HCT116 (cell line): ENCODE measurements at places on chromosomes 3 and 15.

GRCh38 chr3:139533781-139534454 is 5.6 kb downstream of the RBP1 start:
- H3K36me3 ChIP-seq, result no peaks in the 10 kb centered on the region; the same call in 1 of the 2 replicates
- H3K27ac ChIP-seq, result peak overlapping the region; percentile 81
- DNase-seq, result peak; percentile 69
- peaks cover 63% of the 10 kb centered on the region for H3K4me1 ChIP-seq
- no peaks in the 10 kb centered on the region for H3K27me3 ChIP-seq

DNA sequence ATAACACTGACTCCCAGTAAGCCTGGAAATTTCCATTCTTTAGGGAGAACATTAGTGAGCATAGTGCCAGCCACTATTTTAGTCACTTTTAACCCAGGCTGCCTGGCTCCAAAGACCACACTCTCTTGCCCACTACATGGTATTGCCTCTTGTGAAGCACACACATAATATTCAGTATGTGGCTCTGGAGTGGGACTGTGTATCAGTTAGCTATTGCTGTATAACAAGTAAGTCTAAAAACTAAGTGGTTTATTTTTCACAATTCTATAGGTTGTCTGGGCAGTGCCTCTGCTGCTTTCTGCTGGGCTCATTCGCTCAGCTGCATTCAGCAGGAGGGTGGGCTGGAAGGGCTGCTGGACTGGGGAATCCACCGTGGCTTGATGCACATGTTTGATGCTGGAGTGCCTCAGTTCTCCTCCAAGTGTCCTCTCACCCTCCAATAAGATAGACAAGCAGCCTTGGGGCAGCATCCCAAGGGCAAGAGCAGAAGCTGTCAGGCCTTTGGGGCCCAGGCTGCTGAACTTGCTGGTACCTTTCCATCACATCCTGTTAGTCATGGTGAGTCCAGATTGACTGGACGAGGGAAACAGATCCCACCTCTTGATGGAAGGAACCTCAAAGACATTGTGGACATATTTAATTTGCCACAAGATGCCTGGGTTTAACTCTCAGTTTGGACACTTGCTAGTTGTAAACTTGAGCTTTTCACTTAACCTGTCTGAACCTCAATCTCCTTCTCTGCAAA is 66.6 kb upstream of the TLE3 start:
- H3K36me3 ChIP-seq, result no peaks in the 10 kb centered on the region
- DNase-seq, result no peak
- H3K4me3 ChIP-seq, result no peak overlapping the region
- H3K4me1 ChIP-seq, result no peaks in the 10 kb centered on the region
- no peak overlapping the region for H3K27ac ChIP-seq
- no peaks in the 10 kb centered on the region for H3K27me3 ChIP-seq

- H3K27me3 ChIP-seq, result peaks cover 18% of the 10 kb centered on the region; the same call in 1 of the 2 replicates
- no peak overlapping the region for H3K4me3 ChIP-seq
- H3K27ac ChIP-seq, result no peak overlapping the region
Measured at GRCh38 chr3:195048059-195048905, 222.7 kb downstream of the XXYLT1 start.

- peaks cover 6% of the 10 kb centered on the region for H3K27me3 ChIP-seq
- no peak for DNase-seq
- H3K4me3 ChIP-seq, result no peak overlapping the region
Measured at GRCh38 chr15:88571852-88572259, 25.4 kb upstream of the DET1 start.

GRCh38 chr3:8724108-8724752 is 9.4 kb upstream of the CAV3 start:
- peaks cover 3% of the 10 kb centered on the region; the same call in 1 of the 2 replicates for H3K4me1 ChIP-seq
- no peaks in the 10 kb centered on the region for H3K36me3 ChIP-seq
- no peak for DNase-seq

DNA sequence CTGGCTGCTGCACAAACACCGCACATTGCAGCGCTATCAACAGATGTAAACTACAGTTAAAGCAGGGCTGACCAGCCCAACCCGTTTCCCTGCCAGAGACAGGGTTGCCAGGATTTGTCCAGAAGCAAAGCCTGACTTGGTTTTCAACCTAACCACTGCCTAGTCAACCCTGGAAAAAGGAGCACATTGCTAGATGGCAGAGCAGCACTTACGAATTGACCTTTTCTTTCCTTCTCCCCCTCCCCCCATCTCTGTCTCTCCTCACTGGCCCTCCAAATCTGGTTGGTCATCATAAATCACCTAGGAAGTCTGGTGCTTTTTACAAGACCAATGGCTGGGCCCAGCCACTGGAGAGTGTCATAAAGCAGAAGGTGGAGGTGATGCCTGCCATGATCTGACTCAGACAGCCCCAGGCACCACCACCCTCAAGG is 51.3 kb downstream of the ABCC5 start:
- DNase-seq, result no peak
- no peak overlapping the region for H3K4me3 ChIP-seq
- no peaks in the 10 kb centered on the region for H3K27me3 ChIP-seq

- DNase-seq, result no peak
- no peaks in the 10 kb centered on the region for H3K4me1 ChIP-seq
- H3K36me3 ChIP-seq, result no peaks in the 10 kb centered on the region
Measured at GRCh38 chr3:160829486-160830009, 73.5 kb downstream of the PPM1L start.

DNA sequence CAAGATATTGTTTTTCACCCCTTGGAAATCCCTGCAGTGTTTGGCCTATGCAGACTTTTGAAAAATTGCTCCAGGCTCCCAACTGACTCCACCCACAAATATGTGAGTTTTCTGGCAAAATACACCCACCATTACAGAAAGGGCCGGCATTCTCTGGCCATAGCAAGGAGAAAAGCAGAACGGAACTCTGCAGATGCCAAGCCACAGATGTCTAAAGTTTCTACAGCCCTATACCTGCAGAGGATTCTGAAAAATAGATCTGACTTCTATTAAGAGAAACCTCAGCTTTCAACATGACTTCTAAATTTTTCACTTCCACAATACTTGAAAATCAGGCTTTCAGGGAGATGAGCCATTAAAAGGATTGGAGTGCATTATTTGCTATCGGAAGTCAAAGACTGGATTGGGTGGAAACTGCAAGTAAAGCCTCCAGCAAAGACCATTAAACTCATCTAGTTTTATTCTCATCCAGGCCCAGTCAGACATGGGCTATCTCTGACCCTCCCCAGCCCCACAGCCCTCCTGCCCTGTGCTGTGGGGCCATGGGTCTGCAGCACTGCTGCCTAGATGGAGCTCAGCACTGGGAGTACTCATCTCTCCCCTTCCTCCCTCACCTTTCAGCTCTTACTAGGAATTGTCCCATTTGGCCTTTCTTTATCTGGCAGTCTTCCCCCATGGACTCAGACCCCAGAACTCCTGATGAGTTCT is 243.1 kb upstream of the GOLGA6L4 start:
- no peaks in the 10 kb centered on the region for H3K4me1 ChIP-seq
- H3K27ac ChIP-seq, result no peak overlapping the region
- H3K4me3 ChIP-seq, result no peak overlapping the region
- no peaks in the 10 kb centered on the region for H3K36me3 ChIP-seq
- peaks cover 12% of the 10 kb centered on the region for H3K27me3 ChIP-seq
- no peak for DNase-seq

DNA sequence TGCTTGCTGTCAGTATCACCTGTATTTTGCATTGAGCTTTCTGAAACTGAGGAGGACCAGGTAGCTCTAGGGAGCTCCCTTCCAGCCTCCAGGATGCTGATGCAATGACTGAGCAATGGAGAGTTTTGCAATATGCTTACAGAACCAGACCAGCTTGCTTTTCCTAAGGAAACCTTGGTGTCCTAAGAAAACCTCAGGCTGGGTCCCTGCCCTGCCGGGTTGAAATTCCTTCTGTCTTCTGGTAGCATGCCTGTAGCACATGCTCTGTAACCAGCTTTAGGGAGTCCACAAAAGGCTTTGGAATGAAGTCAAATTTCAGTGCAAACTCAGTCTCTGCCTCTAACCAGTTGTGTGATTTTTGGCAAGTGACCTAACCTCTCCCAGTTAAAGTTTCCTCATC is 65.8 kb upstream of the GSK3B start:
- H3K36me3 ChIP-seq, result no peaks in the 10 kb centered on the region
- no peak overlapping the region for H3K27ac ChIP-seq
- DNase-seq, result peak; percentile 61
- H3K4me3 ChIP-seq, result no peak overlapping the region
- no peaks in the 10 kb centered on the region for H3K4me1 ChIP-seq

DNA sequence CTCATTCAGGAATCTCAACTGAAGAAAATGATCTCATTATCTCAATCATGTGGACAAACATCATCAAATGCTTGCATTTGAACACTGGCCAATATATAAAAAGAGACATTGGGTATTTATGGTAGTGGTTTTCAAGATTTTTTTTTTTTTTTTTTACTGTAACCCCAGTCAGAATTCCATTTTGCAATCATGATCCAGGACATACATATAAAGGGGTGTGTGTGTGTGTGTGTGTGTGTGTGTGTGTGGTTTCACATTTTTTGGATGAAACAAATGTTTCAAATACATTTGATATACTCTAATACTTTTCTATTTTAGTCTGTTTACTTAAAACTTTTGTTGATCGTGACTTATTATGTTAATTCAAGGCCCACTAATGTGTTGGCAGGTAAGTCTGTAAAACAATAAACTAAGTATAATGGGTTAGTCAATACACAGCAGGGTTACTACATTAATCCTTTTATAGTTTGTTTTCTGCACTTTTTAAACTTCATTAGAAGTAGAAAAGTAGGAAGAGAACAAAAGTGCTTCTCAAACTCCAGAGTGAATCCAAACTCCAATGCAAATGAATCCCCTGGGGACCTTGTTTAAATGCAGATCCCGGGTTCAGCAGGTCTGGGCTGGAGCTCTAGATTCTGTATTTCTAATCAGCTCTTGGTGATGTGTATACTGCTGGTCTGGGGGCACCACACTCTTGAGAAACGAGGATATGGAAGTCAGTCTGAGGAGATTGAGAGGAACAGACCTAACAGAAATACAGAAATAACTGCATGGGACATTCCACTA is 17.6 kb downstream of the THRB start:
- no peaks in the 10 kb centered on the region for H3K27me3 ChIP-seq
- DNase-seq, result no peak
- no peaks in the 10 kb centered on the region for H3K4me1 ChIP-seq
- H3K36me3 ChIP-seq, result no peaks in the 10 kb centered on the region
- H3K4me3 ChIP-seq, result no peak overlapping the region
- no peak overlapping the region for H3K27ac ChIP-seq

GRCh38 chr3:128698211-128699047 is 27.6 kb upstream of the RAB7A start:
- H3K4me3 ChIP-seq, result peak overlapping the region; percentile 51
- no peaks in the 10 kb centered on the region for H3K36me3 ChIP-seq
- no peak for DNase-seq
- peak overlapping the region; percentile 71 for H3K27ac ChIP-seq
- no peaks in the 10 kb centered on the region for H3K27me3 ChIP-seq

GRCh38 chr15:45331972-45332371 is 46.4 kb downstream of the GATM start:
- no peaks in the 10 kb centered on the region for H3K4me1 ChIP-seq
- DNase-seq, result no peak
- H3K4me3 ChIP-seq, result no peak overlapping the region
- no peaks in the 10 kb centered on the region for H3K27me3 ChIP-seq
- no peaks in the 10 kb centered on the region for H3K36me3 ChIP-seq

GRCh38 chr3:156148345-156148945 is 28.1 kb downstream of the KCNAB1 start:
- H3K4me1 ChIP-seq, result peaks cover 3% of the 10 kb centered on the region; the same call in 1 of the 2 replicates
- DNase-seq, result no peak
- H3K27me3 ChIP-seq, result no peaks in the 10 kb centered on the region

- H3K36me3 ChIP-seq, result no peaks in the 10 kb centered on the region
- H3K4me1 ChIP-seq, result no peaks in the 10 kb centered on the region
- no peaks in the 10 kb centered on the region for H3K27me3 ChIP-seq
- DNase-seq, result peak; percentile 56
- no peak overlapping the region for H3K4me3 ChIP-seq
Measured at GRCh38 chr3:132253262-132253878, 63.8 kb upstream of the ACP3 start.

GRCh38 chr15:72474912-72475628 is 940 bp downstream of the ARIH1 start:
- peak overlapping the region; percentile 92 for H3K27ac ChIP-seq
- H3K4me1 ChIP-seq, result peaks cover 18% of the 10 kb centered on the region
- peak; percentile 40 for DNase-seq
- no peaks in the 10 kb centered on the region for H3K27me3 ChIP-seq

GRCh38 chr3:167740961-167741587 is 5.6 kb downstream of the SERPINI1 start:
- no peaks in the 10 kb centered on the region for H3K36me3 ChIP-seq
- no peak overlapping the region for H3K27ac ChIP-seq
- H3K4me1 ChIP-seq, result no peaks in the 10 kb centered on the region
- no peak overlapping the region for H3K4me3 ChIP-seq

DNA sequence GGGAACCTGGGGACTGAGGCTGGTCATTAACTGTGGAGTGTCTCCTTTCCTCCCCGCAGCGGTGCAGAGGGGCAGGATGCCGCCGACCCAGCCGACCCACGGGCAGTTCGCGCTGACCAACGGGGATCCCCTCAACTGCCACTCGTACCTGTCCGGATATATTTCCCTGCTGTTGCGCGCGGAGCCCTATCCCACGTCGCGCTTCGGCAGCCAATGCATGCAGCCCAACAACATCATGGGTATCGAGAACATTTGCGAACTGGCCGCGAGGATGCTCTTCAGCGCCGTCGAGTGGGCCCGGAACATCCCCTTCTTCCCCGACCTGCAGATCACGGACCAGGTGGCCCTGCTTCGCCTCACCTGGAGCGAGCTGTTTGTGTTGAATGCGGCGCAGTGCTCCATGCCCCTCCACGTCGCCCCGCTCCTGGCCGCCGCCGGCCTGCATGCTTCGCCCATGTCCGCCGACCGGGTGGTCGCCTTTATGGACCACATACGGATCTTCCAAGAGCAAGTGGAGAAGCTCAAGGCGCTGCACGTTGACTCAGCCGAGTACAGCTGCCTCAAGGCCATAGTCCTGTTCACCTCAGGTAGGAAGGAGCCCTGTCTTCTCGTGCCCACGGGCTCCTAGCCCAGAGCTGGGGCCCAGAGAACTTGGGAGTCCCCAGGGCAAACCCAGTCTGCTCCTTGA is 3.7 kb downstream of the NR2F2 start:
- no peak for DNase-seq
- H3K36me3 ChIP-seq, result peaks cover 50% of the 10 kb centered on the region
- no peaks in the 10 kb centered on the region for H3K27me3 ChIP-seq
- peaks cover 57% of the 10 kb centered on the region for H3K4me1 ChIP-seq
- H3K27ac ChIP-seq, result peak overlapping the region; percentile 98; the same call in 1 of the 2 replicates

DNA sequence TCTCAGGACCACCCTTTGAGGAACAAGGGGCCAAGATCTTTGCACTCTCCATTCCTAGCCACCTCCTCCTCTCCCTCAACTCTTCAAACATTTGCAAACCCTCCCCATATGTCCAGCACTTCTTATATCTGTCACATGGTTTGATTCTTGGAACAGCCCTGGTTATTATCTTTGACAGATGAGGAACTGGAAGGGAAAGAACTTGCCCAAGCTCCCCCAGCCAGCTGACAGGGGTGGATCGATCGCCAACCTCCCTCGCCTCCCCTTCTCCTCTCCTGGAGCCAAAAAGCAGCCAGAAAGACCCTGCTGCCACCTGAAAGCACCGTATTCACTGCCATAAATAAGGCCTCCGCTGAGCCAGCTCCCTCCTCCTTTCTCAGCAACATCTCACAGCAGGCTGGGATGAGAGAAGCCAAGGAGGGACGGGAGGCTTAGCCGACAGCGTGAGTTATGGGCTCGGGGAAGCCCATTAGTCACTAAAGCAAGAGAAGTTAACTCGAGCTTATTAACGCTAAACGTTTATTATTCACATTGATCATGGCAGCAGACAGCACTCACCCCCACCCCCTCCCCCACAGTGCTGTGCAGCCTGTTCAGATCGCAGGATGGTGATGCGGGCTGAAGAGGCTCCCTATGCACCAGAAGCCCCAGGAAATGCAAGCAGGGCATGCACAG is 22.2 kb upstream of the FGD5 start:
- DNase-seq, result no peak
- H3K4me3 ChIP-seq, result no peak overlapping the region
- H3K27me3 ChIP-seq, result no peaks in the 10 kb centered on the region
- no peak overlapping the region for H3K27ac ChIP-seq
